HS-5 (cell line): ENCODE measurements at places on chromosomes 13 and 19.

- no peak for DNase-seq
These were observed 40.4 kb downstream of the LRCH1 start for GRCh38 chr13:46593398-46593797.

- DNase-seq: peak; percentile 37
These were observed 174.7 kb downstream of the GPC5 start for GRCh38 chr13:91572944-91573598.

DNA sequence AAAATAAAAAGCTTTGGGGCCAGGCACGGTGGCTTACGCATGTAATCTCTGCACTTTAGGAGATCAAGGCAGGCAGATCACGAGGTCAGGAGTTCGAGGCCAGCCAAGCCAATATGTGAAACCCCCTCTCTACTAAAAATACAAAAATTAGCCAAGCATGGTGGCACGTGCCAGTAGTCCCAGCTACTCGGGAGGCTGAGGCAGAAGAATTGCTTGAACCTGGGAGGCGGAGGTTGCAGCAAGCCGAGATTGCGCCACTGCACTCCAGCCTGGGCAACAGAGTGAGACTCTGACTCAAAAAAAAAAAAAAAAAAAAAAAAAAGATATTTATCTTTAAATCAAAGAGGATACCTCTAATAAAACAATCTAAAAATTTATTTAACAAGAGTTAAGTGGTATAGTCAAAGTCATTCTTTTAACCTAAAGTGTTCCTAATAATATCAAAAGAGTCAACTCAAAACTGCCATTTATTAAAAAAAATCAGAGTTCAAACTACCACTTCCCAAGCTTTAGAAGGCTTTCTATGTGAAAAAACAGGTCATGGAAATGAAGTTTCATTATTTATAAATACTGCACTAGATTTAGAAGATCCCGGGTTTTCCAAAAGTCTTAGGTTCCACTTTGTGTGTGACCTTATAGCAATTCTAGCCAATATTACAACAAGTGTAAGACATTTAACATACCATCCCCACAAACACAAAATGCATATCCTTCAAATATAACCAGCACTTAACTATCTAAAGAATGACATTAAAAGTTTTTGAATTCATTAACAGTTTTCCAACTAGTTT, 4.4 kb downstream of the FOXO1 start:
- no peak for DNase-seq

- DNase-seq: no peak
These were observed 88.8 kb downstream of the TNFRSF19 start for GRCh38 chr13:23658929-23659541.
